ENCODE measurements at places on chromosomes 13 and 19.

- no peak for DNase-seq
These were observed 548.2 kb downstream of the GPC5 start for GRCh38 chr13:91946498-91947070.

GRCh38 chr19:29952646-29953045 lies 10.6 kb downstream of the URI1 start:
- no peak for DNase-seq

DNA sequence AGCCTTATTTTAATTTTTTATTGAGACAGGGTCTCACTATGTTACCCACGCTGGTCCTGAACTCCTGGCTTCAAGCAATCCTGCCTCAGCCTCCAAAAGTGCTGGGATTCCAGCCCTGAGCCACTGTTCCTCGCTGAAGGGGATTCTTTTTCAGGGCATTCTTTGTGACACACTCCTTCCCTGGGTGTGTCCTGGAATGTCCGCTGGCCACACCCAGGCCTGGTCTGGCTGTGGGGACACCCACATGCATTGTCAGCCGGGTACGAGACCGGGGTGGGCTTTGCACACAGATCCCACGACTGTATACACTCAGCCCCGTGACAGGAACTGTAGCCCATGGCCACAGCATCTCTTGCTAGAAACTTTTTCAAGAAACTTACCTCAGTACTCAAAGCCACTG lies 34.4 kb upstream of the GATAD2A start:
- DNase-seq: no peak

- DNase-seq: no peak
These were observed 777.9 kb downstream of the DACH1 start for GRCh38 chr13:71089056-71089455.
